ENCODE measurements at places on chromosomes 12 and 14. TPM values are rescaled to one million over a fixed set of nuclear protein-coding genes. Genes with fewer than 3 reads are reported as not detected.

Gene CLEC6A
- not detected for total RNA-seq

Gene KRT83
- total RNA-seq, result not detected

Gene IL22
- not detected for total RNA-seq

Gene WBP11
- total RNA-seq, result 12.8 TPM

Gene DPPA3
- total RNA-seq, result not detected

Gene GPR137C
- 0.74 TPM for total RNA-seq

Gene ETFBKMT
- total RNA-seq, result 0.98 TPM
